ENCODE measurements at places on chromosomes 4 and X.

DNA sequence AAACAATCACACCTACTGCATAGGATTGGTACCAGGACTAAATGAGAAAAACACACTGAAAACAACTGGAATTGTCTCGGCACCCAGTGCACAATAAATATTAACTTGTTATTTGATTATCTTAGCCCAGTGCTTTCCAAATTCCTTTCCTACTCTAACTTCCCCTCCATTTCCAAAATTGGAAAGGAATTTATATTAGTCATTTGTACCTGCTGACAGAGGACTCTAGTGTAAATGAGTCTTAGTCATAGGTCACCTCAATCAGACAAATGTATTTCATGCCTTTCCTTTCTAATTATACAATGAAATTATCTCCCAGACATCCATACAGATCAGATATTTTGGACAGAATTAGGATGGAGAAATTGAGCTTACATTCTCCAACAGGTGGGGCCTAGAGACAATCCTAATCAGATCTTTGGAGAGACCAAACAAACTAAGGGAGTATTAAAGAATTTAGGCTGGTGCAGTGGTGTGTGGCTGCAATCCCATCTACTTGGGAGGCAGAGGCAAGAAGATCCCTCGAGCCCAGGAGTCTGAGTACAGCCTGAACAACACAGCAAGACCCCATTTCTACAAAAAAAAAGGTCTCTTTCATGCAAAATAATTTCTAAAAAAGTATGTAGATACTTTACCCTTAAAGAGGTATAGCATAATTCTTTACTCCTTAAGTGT is 10.1 kb downstream of the SH3D19 start:
- DNase-seq, result no peak

GRCh38 chrX:46903458-46904242 is 8.6 kb upstream of the JADE3 start:
- peak; percentile 28 for DNase-seq

DNA sequence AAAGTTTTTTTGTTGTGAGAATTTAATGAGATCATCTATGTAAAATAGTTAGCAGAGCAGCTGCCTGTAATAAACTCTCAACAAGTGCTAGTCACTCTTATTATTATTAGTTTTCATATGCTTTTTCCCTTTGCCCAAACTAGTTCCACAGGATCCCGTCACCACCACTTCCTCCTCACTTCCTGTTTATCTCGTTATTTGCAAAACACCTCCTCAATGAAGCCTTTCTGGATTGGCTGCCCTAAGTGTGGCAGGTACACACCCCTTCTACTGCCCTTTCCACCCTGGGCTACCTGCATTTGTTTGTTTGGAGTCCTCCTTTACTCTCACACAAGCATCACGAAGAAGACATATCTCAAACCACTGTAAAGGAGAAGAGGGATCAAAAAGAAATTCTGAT is 54.4 kb upstream of the KLF3 start:
- no peak for DNase-seq

DNA sequence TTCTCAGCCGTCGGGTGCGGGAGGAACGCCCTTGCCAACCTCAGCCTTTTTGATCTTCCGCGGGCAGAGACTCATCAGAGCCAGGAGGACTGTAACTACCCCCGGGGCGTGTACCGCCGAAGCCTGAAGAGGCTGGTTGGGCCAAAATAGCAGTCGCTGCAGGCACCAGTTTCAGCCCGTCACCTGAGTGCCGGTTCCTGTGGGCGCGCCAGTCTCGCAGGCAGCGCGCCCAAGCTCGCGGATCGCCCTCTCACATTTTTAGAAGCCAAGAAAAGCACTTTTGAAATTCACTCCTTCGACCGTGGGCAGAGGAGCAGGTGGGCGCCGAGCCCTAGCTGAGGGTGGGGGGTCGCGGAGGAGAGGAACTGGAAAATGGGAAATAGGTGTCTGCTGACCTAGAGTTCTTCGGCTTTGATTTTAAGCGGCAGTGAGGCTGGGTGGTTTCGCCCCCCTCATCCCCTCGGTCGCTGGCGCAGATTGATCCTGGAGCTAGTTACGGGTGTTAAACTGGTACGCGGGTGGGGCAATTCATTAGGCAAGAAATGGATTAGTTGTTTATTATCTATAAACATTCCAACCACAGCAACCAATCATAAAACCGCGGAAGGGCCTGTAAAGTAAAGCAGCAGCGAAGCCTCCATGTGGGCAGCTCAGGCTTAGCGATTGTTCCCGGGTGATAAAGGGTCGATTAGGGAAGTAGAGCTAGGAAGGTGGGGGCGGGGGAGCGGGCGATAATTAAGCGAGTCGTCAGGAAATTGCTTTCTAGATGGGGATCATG is 69.2 kb downstream of the FBXO8 start:
- no peak for DNase-seq

- DNase-seq, result no peak
Measured at GRCh38 chr4:37648084-37648817, 37.9 kb downstream of the RELL1 start.

- DNase-seq, result no peak
Measured at GRCh38 chr4:16667464-16667863, 231.0 kb downstream of the LDB2 start.

- DNase-seq, result no peak
Measured at GRCh38 chr4:7017446-7018048, 25.6 kb upstream of the TADA2B start.

- DNase-seq, result no peak
Measured at GRCh38 chrX:150152036-150152435, 211.1 kb upstream of the MAMLD1 start.

DNA sequence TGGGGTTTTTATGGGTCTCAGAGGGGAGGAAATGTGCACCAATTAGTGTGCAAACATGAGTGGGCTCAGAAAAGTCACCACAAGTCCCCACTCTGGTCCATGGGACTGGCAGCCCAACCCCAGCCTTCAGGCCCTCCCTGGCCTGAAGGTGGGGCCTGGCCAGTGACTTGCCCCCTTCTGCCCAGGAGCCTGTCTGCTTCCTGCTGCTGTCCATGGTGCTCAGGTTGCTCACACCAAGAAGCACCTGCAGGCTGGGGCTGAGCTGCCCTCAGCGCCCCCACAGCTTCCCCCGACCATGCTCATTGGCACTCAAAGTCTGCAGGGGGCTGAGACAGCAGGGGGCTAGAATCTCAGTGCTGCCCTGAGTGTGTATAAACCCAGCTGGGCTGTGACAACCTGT is 30.6 kb upstream of the GC start:
- DNase-seq, result no peak

GRCh38 chr4:182600093-182600492 is 317.1 kb downstream of the DCTD start:
- DNase-seq, result no peak

GRCh38 chr4:89509708-89510281 is 202.2 kb upstream of the GPRIN3 start:
- DNase-seq, result no peak

DNA sequence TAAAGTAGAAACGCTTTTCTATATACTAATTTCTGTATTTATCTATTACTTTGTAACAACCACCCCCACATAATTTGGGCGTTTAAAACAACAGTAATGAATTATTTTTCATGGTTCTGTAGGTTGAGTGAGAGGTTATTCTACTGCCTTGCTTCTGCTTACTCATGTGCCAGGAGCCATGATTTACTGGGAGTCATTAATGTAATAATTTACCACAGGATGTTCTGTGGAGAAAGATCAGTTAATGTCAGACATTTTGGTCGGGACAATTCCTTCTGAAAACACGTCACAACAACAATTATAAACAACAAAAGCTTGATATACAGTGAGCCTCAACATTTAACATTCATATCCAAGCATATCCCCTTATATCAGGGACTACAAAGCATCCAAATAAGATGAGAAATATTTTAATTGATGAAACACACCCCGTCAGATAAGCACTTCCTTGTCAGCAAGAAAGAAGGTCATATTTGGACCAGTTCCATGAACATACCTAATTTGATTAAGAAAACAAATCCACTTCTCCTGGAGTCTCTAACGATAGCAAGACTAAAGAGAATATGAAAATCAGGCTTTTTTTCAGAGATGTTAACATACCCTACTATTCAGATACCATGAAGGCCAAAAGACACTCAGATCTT is 238.5 kb downstream of the PRDM5 start:
- DNase-seq, result no peak

DNA sequence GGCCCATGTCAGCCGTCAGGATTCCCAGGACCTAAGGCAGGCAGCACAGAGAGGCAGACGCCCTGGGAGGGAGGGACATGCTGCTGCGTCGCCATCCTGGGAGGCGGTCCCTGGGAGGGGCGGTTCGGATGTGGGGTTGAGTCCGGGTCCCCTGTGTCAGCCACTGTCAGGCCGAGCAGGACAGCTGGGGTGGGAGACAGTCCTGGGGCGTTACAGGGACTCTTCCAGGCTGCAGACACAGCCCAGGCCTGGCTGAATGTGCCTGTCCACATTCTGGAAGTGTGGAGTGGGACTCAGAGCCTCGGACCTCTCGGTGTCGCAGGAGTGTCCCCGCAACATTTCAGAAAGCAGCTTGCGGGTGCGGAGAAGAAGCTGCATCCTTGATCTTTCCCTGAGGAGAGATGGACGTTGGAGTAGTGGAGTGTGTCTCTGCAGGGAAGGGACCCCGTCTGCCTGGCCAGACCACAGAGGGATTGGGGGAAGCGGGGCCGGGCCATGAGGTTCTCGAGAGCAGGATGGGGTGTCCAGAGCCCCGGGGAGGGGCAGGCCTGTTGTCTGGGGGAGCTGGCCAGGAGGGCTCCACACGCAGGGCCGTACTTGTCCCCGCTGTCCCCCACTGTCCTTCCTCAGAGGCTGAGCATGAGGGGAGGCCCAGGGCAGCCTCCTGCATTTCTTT is 6.1 kb downstream of the AKAP17A start:
- no peak for DNase-seq

GRCh38 chr4:5893004-5893580 is at the start of gene CRMP1:
CRMP1 (minus strand) TSS chr4:5893086; CDS start chr4:5892969, 117 bp downstream.
- peak; percentile 93 for DNase-seq

DNA sequence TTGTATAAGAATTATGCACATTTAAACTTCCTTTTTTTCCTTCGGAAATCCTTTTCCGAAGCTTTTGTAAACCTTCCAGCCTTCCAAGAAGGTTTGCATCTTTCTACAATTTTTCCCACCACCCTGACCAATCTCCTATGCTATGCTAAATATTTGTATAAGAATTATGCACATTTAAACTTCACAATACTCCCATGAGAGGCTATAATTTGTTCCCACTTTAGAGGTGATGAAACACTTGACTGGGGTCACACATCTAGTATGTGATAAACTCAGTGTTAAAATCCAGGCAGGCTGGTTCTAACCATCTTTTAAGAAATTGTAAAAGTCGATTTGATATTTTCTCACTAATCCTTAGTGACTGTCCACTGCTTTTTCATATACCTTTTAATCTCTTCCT is 22.1 kb downstream of the NUDT6 start:
- no peak for DNase-seq

- no peak for DNase-seq
Measured at GRCh38 chr4:124097447-124097846, 615.1 kb downstream of the ANKRD50 start.

- no peak for DNase-seq
Measured at GRCh38 chr4:75065909-75066308, 133.0 kb downstream of the PARM1 start.

DNA sequence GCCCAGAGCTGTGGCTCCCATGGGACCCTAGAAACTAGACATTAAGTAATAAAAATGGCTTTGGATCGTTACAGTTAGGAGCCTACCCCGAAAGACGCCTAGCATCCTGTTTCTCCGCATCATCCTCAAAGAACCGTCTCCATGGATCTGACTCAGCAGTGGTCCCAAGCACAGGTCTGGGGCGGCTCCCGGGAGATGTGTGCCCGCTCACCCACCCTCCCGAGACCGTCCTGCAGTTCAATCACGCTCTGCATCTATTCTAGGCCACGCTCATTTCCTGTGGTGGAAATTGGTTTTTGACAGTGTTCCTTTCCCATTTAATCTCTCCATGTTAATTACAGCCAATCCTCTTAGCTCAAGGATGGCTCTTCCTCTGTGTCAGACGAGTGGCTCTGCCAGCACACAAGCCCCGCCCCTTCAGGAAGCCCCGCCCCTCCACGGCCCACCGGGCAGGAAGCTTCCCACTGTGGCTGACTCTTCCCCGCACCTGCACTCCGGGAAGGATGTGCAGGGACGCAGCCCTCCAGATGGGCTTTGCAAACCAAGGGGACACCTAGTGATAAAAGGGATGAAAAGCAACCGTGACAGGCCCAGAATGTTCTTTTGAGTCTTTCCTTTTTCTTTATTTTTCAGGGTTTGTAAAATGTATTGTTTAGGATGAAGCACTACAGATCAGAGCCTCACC is 34.5 kb upstream of the HELT start:
- DNase-seq, result peak; percentile 83

GRCh38 chrX:106976416-106976815 is 23.6 kb downstream of the MORC4 start:
- DNase-seq, result no peak

- no peak for DNase-seq
Measured at GRCh38 chr4:72215198-72215597, 183.4 kb downstream of the NPFFR2 start.

- no peak for DNase-seq
Measured at GRCh38 chr4:57044279-57044678, 65.6 kb downstream of the POLR2B start.

- no peak for DNase-seq
Measured at GRCh38 chr4:69610484-69610883, 29.0 kb downstream of the UGT2A2 start.

DNA sequence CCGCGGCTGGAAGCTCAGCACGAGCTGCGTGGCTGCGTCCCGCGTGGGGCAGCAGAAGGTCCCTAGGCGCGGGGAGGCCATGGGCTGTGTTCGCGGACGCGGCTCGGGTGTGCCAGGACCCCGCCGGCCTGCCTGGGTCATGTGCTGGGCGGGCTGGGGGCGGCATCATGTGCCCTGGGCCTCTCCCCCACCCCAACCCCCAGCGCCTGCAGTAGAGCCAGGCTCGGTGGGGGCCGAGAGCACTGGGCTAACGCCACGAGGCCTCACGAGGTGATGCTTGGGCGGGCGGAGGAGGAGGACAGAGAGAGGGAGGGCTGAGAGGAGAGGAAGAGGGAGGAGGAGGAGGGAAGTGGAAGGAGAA is at the start of gene GPR143:
TSS of gene GPR143 (minus strand) at position 111 of the 361 bp plus-strand sequence. CDS start at position 81, 30 bp downstream.
- no peak for DNase-seq

DNA sequence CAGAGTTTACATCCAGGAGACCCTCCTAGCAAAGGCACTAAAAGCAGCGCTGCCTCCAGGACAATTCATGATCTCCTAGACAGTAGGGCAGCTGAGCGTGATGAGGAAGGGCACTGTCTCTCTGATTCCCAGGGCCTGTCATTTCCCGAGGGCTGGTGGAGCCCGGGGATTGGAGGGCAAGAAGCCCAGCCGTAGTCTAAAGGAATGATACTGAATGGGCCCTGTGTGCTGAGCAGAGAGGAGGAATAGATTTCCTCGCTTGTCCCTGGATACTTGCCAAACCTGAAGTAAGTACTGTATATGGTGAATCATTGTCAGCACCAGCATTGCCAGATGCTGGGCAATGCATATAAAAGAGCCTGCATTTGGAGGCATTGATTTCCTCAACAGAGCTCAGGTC is 88.0 kb upstream of the SLITRK2 start:
- no peak for DNase-seq
